ENCODE measurements at places on chromosomes 1 and 21. TPM values are rescaled to one million over a fixed set of nuclear protein-coding genes. Genes with fewer than 3 reads are reported as not detected.

DNA sequence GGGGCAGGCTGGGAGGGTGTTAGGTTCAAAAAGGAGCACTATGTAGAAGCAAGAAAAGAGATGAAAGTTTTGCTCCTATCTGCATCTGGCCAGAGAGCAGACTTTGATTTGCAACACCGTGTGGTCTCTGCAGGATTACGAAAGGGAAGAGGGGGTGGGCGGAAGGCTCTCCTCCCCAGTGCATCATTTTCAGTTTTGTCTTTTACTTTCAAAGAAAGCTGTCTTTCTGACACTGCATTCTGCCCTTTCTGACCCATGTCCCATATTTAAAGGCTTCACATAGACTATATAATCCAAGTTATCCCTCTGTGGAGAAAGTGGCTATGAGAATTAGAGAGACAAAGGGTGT lies 126.5 kb downstream of the RHOU start:
- no peak for DNase-seq

DNA sequence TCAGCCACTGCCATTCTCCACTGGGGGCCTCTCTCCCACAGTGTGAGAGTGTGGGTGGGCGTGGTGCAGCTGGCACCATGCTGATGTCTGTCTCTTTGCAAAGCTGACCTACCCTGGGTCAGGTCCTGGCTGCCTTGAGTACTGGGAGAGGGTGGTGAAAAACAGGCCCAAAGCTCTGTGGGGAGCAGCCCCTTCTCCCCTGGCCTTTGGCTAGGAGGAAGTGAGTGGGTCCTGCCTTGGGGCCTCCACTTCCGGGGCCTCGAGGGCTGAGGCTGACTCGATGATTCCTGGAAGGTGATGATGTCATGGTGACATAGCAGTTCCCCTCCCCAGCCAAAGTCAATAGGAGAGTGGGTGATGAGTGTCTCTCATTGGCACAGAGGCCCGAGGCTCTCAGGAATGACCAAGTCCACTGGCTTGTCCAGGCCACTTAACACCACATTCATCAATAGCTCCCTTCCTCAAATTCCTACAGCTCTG lies 53.0 kb downstream of the IER5 start:
- DNase-seq: peak; percentile 29

DNA sequence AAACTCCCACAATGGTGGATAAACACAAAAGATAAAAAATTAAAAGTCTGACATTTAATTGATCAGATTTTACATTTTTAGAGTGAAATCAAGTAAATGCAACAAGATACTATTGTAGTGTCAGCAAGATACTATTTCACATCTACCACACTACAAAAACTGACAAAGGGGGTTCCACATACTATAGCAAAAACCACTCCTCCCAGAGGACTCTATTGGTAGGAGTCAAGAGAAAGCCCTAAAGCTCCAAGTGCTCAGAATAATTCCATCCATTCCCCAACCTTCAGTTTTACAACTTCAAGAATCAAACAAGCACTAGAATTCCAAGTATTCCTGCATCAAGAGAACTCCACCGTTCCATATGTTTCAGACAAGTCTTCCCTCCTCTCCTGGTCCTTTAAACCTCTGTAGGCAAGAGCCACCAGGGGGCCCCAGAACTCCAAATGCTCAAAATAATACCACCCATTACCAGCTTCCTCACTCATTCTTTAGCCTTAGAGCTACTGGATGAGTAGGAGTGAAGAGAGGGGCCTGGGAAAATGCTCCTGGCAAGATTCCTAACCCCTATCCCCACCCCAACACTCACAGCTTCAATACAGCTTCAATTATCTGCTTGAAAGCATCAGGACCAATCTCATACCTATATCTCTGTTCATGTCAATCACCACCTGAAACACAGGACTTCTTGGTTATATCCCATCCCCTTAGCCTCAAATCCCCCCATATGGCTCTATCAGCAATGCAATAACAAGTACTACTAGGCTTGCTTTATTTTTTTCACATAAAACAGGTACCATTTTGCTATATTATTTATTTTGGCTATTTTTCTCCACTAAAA lies 9.9 kb downstream of the TOR1AIP2 start:
- DNase-seq: peak; percentile 80

DNA sequence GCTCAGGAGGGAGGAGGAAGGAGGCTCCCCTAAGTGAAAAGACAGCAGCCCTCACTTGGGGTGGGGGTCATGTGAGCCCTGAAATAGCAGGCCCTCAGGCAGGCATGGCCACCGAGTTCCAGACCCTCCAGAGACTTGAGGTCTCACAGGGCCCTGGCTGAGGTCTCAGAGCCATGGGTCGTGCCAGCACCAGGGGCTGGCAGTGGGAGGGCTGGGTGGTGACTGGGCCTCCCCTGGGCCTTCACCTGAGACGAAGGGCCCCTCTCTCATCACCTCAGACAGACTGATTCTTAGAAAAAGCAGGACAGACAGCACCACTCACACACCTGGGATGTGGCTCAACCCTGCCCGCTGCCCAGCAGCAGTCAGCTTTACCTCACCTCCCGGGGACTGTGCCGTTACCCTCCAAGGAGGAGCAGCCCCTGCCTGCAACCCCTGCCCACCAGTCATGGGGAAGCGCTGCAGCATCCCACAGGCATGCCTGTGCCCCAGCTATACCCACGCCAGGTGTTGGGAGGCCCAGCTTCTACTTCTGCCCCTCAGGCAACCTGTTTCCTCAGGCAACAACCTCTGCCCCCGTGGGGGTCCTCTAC lies 42.6 kb upstream of the LRP8 start:
- no peak for DNase-seq

CFAP141 gene
- not detected for total RNA-seq

DNA sequence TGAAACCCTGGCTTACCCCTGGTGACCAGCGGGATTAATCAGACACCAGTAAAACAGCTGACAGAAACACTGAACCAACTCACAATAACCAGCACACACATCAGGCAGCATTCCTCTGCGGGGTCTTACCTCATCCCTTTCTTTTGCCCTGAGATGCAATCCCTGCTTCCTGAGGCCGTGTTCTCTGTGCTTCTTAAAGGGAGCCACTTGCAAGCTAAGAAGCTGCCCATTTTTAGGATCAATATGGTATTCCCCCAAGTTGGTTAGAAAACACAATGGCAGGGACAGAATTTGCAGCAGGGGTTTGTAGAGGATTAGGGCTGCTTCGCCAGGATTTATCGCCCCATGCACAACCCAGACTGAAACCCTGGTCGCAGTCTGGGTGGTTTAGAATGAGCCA lies 74.7 kb upstream of the OLIG2 start:
- DNase-seq: no peak

- DNase-seq: no peak
Observed at GRCh38 chr1:46193984-46194570, 4.2 kb downstream of the POMGNT1 start.
